ENCODE measurements at places on chromosomes 11 and 22.
A peak's percentile ranks its signal among the peaks of the same experiment; 100 is the strongest.

DNA sequence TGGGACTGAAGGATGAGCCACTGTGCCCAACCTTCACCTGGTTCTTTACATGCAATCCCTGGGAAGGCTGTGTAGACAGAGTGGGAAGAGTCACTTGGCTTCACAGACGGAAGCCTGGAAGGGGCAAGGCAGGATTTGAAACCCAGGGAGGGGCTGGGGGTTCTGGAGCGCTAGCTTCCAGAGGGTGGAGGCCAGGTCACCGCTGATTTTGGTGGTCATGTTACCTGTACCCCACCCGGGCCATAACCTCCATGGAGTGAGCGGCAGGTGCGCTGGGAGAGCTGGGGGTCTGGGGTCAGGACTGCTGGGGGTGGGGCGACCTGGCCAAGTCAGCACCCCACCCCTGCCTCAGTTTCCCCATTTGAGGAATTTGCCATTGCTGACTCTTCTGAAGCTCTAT, 38.3 kb downstream of the PDGFB start:
- no peak for DNase-seq

DNA sequence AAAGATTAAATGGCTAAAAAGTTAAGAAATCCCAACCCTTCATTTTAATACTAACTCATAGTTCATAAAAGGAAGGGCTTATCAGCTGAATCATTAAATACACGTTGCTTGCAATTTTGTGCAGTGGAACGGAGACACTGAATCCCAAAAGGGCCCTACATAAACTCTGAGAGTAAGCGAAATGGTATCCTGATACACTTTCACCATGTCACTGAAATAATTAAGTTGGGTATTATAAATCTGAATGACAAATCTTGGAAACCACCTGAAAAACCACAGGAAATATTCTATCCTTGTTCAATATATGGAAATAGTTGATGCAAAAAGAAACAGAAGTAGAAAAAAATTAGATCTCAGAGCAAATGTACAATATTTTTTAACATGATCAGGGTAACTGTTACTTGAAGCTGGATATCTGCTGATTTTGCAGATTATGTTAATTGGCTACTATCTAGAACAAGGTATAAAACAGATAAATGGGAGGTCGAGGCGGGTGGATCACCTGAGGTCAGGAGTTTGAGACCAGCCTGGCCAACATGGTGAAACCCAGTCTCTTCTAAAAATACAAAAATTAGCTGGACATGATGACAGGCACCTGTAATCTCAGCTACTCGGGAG, 55.1 kb downstream of the MAML2 start:
- DNase-seq = no peak

GRCh38 chr22:37850801-37851200, 1.6 kb downstream of the EIF3L start:
- DNase-seq = no peak

DNA sequence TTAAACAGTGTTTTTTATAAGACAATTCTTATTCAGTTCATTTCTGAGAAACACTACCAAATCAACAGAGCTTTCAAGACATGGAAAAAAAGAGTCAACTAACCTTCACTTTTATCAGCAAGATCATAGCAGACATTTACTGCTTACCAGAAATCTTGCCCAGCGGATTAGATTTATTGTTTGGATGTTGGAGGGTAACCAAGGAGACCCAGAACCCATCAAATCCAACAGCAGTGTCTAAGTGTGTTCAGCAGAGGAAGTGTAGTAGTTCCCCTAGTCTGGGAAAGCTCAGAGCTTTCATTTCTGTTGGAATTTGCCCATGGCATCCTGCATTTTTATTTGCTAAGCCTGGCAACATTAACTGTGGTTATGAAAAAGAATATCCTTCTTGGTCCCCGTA, 2.4 kb upstream of the PGM2L1 start:
- DNase-seq = no peak

GRCh38 chr22:34105461-34106062, 185.3 kb upstream of the LARGE1 start:
- DNase-seq = no peak

DNA sequence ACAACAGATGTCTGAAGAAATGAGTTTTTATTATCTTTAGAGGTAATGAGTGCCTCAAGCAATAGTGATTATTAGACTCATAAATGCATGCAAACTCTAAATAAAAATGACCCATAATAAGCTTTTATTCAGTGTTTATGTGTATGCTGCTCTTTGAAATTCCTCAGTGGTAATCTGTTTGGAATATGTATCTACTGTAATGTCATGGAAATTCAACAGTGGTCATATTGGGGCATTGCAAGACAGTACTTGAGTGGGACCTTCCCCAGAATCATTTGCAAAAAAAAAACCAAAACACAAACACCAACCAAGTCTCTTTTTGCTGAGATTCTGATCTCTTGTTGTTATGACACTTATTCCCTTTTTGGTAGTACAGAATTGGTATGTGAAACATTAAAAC, 35.0 kb downstream of the DNAJC24 start:
- DNase-seq = no peak

DNA sequence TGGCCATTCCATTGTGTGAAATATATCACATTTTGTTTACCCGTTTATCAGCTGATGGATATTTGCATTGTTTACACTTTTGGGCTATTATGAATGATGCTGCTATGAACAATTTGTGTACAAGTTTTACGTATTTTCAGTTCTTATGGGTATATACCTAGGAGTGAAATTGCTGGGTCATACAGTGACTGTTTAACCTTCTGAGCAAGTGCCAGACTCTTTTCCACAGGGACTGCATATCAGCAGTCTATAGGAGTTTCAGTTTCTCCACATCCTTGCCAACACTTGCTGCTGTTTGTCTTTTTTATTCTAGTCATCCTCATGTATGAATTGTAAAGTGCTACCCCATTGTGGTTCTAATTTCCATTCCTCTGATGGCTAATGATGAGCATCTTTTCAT, 108.2 kb downstream of the EMSY start:
- no peak for DNase-seq

- no peak for DNase-seq
Observed at GRCh38 chr11:116984186-116984585, 114.0 kb downstream of the SIK3 start.

DNA sequence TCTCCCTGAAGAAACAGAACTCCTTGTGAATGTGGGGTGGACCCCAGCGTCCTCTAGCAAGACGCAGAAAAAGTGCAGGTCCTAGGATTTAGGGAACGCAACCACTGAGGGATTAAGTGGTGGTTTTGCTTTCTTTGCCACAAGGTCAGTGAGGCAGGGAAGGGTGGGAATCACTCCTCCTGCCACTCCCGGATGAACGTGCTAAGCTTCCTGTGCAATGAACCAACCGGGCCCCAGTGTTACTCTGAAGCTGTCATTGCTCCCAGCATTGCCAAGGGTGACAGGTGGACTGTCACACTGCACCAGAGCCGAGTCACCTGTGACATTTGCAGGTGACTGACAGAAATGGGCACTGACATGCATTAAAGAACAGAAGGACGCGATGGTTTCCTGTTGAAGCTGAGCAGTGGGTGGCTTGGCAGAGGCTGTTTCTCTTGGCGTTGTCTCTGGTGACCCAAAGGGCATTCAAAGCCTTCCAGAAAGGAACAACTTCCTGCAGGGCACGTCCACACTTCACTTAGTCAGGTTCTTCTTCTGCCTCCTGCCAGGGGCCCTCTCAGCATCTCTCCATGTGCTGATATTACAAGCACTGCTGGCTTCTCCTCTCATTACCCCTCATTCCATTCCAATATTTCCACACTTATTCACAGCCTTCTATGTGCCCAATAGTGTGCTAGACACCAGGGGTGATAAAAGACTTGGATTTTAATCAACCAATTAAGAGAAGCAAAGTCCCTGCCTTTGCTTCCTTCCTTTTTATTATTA, 9.7 kb downstream of the KIRREL3 start:
- no peak for DNase-seq

GRCh38 chr11:35304386-35304775, 115.0 kb downstream of the SLC1A2 start:
- peak; percentile 45 for DNase-seq

- DNase-seq = no peak
Observed at GRCh38 chr22:46183733-46184132, 33.4 kb downstream of the PPARA start.

- no peak for DNase-seq
Observed at GRCh38 chr22:43448048-43448447, 36.2 kb downstream of the MPPED1 start.

GRCh38 chr22:47928631-47929030, 1166.2 kb downstream of the TBC1D22A start:
- DNase-seq = no peak

DNA sequence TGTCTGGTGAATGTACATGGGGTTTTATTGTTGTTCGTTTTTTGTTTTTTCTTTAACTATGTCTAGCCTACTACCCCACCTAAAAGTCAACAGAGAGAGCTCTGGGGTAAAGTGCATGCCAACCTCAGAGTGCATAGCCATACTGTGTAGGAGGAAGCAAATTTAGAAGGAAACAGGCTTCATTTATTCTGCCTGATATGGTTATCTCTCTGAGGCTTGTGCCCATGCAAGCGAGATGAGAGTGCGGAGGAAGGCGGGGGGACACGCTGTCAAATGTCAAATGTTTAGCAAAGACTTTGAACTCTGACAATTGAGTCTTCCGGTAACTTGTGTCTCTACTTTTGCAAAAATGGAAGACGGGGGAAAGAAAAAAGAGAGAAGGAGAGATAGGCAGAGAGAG, 295.5 kb downstream of the ETS1 start:
- DNase-seq = peak; percentile 74

DNA sequence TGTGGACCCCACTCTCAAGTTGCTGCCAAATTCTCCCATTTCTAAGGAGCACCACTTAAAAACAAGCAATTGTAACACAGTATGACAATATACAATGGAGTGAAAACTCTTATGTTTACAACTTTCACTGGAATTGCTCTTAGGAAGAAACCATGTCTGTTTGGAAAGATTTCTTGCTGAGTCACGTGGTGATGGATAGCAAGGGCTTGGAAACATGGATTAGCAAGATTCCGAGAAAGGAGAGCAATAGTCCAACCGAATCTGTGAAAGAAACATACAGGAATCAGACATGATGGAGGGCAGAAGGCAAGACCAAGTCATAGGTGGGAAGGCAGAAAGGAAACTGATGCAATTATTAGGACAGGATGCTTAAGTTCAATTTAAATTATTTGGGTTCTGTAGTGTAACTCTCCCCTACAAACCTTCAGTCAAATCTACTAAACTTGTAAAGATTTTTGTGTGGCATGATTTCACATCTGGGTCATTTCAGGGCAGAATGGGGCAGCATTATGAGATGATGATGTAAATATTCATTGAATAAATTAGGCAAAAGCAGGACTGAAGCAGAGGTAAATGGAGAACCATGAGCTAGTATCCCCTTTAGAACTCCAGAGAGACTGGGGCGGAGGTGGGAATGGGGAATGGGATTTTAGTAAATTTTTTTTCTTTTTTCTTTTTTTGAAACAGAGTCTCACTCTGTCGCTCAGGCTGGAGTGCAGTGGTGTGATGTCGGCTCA, 27.8 kb upstream of the THY1 start:
- DNase-seq = no peak

GRCh38 chr11:69003866-69004367, 9.1 kb downstream of the MRGPRF start:
- DNase-seq = no peak

DNA sequence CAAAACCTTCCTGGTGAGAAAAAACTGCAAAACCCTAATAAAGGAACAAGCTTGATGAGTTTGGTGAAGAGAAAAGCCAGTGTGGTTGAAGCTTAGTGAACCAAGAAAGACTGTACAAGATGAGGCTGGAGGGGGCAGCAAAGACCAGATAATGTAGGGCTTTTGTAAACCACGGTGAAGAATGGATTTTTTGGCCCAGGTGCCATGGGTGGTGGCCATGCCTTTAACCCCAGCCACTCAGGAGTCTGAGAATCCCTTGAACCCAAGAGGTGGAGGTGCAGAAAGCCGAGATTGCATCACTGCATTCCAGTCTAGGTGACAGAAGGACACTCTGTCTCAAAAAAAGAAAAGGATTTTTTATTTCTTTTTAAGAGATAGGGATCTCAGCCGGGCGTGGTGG, 5.0 kb upstream of the ZDHHC5 start:
- no peak for DNase-seq

DNA sequence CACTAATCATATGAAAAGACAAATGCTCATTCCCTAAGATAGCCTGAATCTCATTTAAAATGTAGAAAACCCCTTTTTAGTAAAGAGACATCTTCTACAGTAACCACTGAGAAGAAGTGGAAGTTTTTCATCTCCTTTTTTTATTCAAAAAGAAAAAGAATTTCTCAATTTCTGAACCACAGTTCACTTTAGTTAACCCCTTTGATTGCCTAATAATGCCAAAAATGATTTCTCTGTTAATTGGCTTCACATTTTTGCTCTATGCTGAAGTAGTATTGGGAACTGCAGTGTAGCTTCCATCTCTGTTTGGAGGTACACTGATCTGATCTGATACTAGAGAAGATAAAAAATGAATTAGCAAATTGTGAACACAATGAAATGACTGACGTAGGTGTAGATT, 58.3 kb downstream of the CD44 start:
- no peak for DNase-seq

GRCh38 chr11:59263225-59263894, 50.6 kb upstream of the MPEG1 start:
- DNase-seq = peak; percentile 53
